AG04449 (cell line): ENCODE measurements at places on chromosomes 4 and X.

DNA sequence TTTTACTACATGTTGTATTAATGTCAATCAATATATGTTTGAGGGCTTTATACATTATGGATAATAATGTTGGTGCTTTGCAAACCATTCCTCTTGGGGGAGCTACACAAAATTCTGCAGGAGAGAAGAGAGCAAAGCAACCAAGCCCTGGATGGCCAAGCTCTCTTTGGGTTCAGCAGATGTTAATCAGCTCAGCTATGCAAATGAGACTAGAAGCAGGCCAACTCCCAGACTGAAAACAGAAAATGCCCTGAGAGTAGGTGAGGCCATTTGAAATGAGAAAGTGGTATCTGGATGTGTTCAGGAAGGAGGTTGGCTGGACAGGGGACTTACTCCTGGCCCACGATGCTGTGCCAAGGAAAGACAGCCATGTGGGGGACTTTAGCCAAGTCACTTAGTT, 387.0 kb downstream of the BCOR start:
- no peak for DNase-seq

- DNase-seq = no peak
Measured at GRCh38 chr4:138749303-138749702, 266.3 kb upstream of the NOCT start.

DNA sequence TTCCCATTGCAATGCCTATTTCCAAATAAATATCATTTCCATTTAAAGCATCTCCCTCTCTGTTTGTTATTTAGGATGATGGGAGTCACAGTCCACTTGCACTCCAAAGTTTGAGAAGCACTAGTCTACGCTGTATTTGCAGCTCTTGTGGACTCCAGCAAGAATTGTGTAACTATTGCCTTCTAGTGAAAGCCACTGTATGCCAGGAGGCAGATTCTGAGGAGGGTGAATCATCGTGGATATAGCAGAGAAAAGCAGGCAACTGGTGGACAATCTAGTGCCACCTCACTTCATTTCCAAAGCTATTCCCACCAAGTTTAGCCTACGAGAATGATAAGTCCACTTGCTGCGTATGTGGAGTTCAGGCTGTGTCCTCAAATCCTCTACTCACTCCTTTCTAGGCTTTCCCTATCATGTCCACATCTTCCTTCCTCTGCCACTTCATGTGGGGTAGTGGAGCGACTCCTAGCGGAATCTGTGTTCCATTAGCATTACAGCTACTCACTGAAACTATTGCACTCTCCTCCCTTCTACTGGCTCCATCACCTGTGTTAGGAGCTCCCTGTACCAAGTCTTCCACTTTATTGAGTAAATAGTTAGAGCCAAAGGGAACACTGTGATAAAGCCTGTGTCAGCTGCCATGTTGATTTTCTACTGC, 501.8 kb upstream of the GALNT7 start:
- DNase-seq = no peak

GRCh38 chrX:151416579-151416978, 19.6 kb downstream of the VMA21 start:
- no peak for DNase-seq

- no peak for DNase-seq
Measured at GRCh38 chr4:113880240-113881028, 99.0 kb downstream of the ARSJ start.

GRCh38 chr4:36281384-36282106, at the start of gene DTHD1:
Gene DTHD1, plus strand, starts transcription at chr4:36281616. Its CDS starts 143 bp downstream, at chr4:36281759.
- no peak for DNase-seq

DNA sequence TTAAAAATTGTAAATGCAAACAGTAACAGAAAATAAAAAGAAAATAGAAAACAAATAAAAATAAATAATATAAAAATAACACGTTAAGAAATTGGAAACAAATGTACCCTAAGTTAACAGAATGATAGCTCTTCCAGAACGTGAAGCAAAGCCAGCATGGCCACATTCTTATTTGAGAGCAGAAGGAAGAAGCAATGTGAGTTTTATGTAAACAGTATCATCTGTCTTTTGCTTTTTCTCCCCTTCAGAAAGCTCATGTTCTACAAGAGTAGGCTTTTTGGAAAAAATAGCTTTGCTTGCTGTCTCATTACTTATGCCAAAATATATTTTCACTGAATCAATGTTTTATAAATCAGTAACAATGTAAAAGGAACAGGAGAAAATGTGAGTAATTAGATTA, 18.7 kb downstream of the NPY2R start:
- no peak for DNase-seq

DNA sequence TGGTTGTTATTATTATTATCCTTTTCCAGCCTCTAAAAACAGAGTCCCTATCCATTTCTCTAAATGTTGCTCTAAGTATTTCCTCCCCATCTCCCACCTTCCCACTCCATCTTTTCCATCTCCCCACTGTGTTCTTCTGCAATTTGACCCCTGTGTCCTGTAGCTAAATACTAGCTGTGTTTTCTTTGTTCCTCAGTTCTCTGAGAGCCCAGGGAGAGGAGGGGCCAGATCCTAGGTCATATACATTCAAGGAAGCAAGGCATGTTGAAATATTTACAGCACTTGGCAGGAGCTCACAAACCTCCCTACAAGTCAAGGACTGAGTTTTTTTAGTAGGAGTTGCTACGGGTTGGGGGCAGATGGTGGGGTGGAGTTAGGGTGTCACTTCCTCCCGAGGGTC, 10.5 kb downstream of the SLC16A2 start:
- no peak for DNase-seq

DNA sequence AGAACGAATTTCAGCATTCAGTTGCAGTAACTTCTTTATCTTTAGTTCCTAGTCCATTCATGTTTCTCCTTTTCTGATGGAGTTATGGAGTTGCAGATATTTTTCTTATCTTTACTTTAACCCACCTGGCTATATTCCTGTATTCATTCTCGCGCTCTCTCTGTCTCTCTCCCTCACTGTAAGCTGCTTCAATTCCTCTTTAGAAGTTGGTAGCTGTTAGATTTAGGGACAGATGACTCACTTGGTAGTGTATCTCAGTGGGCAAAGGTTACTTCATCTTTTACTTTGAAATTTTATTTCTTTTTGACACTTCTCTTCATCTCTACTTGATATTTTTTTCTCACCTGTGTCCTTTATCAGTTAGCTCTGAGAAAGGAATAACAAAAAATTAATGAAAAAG, 49.6 kb upstream of the BRS3 start:
- no peak for DNase-seq

DNA sequence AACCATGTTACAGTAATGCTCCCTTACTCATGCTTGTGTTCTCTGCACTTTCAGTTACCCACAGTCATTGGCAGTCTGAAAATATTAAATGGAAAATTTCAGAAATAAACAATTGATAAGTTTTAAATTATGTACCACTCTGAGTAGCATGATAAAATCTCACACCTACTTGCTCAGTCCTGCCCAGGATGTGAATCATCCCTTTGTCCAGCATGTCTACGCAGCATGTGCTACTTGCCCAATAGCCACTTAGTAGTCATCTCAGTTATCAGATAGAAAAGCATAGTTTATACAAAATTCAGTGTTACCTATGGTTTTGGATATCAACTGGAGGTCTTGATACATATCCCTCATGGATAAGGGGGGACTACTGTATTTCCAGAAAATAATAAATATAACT, 577.1 kb downstream of the GALNTL6 start:
- no peak for DNase-seq

DNA sequence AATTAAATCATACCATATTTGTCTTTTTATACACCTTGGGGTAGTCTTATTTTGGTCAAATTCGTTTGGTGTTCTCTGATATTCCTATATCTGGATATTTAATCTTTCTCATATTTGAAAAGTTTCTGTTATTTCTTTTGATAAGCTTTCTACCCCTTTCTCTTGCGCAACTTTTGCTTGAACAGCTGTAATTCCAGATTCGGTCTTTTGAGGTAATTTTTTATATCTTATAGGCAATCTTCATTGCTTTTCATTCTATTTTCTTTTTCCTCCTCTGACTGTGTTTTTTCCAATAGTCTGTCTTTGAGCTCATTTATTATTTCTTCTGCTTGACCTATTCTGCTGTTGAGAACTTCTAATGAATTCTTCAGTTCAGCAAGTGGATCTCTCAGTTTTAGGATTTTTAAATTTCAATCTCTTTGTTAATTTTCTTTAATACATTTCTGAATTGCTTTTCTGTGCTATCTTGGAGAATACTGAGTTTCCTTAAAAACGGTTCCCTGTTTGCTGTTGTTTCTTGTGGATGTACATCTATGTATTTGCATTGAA, 11.3 kb upstream of the MTHFD2L start:
- no peak for DNase-seq

DNA sequence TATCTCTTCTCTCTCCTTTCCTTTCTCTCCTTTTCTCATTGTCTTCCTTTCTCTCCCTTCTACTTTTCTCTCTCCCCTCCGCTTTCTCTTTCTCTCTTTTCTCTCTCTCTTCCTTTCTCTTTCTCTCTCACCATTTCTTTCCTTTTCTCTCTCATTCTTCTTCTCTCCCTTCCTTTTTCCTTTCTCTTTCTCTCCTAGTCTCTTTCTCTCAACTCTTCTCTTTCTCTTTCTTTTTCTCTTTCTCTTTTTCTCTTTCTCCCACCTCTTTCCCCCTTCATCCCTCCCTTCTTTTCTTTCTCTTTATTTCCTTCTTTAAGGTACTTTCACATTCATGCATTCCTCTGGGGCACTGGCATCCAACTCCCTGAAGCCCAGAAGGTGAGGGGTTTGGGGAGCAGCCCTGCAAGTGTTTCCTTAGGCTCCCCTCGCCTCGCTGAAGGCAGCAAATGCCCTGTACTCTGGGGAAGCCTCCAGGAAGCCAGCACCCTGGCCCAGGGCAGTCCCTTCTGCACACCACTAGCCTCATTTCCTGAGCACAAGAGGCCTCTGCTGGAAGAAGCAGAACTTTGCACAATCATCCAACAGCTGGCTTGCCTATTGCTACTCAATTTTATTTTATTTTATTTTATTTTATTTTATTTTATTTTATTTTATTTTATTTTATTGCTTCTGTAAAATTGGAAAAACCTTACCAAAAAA, 124.2 kb downstream of the NFKB1 start:
- DNase-seq = no peak

- DNase-seq = no peak
Measured at GRCh38 chr4:173748353-173748752, 218.3 kb upstream of the HAND2 start.

- DNase-seq = no peak
Measured at GRCh38 chrX:7205037-7205577, 57.2 kb upstream of the PUDP start.

- no peak for DNase-seq
Measured at GRCh38 chrX:43643201-43643600, 12.9 kb upstream of the MAOA start.

DNA sequence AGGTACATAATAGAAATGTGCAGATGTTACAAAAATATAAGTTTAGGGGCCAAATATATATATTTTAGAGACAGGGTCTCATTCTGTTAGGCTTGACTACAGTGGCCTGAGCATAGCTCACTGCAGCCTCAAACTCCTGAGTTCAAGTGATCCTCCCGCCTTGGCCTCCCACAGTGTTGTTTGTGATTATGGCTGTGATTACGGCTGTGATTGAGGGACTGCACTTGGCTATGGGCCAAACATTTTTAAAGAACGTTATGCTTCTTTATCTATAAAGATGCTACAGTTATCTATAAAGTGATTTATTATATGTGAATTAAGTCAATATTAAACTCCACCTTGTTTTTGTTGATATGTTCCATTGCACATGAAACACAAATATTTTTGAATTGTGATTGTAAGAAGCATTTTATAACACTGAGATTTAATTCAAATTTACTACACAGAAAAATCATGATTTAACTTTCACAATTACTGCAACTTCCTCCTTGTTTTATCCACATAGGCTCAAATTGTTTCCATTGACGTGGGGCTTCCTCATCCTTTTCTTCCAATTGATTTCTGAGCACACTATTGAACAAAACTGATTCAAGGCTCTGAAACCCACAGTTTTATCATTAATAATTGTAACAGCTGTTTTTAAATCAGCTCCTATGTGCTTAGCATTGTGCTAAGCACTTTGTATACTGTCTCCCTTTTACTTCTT, 68.4 kb upstream of the BMPR1B start:
- no peak for DNase-seq

DNA sequence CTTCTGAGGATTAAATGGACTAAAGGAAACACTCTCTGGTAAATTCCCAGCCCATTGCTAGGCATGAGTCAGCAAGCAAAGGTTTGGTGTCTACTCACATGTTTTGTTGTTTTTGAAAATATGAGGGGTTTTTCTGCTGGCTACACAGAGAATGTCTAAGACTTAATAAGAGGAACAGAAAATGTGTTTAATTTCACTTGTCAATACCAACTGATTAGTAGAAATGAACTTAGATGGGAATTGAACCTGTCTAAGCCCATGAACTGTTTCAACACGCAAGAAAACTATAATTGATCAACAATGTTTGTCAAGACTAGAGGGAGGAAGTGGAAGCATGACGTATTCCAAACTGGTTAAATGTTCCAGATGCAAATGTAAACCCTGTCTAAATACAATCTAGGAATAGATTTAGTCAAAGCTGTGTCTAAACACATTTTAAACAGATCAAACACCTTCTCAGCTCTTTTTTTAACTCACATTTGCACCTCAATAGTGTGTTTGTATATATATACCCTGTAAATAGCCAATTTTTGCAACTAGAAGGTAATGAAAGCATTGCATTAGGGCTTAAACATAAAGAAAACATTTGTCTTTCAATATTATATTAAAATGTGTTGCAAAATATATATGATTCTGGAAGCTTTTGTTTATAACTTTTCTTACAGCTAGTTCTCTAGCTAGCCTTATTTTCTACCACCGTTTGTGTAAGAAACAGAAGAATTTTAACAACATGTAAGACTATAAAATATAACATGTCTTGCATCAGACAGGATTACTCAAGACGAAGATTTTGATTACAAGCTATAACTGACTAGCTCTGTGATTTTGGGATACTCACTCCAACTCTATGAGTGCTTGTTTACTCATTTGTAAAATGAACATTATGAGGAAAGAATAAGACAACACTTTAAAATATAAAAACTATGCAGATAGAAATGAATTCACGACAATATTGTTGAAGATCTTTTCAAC, 607.8 kb downstream of the FSTL5 start:
- DNase-seq = no peak
